ENCODE measurements at places on chromosomes 2 and 18.

DNA sequence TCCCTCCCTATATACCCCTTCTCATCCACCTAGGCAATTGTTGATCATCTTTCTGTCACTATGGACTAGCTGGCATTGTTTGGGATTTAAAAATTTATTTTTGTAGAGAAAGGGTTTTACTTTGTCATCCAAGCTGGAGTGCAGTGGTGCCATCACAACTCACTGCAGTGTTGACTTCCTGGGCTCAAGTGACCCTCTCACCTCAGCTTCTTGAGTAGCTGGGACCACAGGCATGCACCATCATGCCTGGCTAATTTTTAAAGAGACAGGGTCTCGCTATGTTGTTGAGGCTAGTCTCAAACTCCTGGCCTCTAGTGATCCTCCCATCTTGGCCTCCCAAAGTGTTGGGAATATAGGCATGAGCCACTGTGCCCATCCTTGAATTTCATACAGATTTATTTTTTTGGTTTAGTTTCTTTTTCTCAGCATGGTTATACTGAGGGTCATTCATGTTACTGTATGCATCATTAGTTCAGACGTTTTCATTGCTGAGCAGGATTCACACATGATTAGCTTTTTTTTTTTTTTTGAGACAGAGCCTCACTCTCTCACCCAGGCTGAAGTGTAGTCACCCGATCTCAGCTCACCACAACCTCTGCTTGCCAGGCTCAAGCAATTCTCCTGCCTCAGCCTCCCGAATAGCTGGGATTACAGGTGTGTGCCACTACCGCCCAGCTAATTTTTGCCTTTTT, 8.6 kb upstream of the PCARE start:
- no peak for DNase-seq

- peak; percentile 37 for DNase-seq
Observed at GRCh38 chr2:28643327-28643726, 108.3 kb upstream of the PPP1CB start.

DNA sequence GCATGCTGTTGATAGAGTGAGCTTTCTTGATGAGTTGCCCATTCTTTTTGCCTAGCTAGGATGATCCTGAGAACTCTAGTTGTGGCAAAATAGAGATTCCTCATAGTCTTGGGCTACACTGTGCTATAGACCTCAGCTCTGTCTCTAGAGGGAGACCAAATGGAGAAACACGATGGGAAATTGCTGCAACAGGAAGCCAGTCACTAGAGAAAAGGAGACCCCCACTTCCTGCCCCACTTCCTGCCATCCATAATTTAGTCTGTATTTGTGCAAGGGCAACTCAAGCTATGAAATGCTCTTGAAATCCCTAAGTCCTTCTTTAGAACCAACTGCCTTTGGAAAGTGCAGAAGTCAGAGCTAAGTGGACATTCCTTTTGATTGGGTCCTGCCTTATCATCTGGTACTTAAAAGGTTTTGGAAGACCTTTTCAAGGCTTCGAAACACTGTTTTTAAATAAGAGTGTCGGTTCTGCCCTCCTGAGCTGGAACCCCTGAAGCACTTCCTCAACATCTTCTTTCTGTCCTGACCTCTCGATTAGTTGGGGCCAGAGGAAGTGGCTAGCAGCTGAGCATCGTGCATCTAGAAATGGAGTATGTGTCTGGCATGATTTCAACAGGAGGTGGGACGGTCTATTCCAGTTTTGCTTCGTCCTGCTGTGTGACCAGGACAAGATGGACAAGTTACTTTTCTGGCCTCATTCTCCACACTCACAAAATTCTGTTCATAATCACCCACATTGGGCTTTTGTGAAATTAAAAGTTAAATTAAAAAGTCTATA, 8.6 kb upstream of the KCNE4 start:
- no peak for DNase-seq

- DNase-seq: no peak
Observed at GRCh38 chr2:100623033-100623715, 60.4 kb downstream of the PDCL3 start.

- DNase-seq: no peak
Observed at GRCh38 chr2:41727152-41727551, 320.7 kb upstream of the PKDCC start.

DNA sequence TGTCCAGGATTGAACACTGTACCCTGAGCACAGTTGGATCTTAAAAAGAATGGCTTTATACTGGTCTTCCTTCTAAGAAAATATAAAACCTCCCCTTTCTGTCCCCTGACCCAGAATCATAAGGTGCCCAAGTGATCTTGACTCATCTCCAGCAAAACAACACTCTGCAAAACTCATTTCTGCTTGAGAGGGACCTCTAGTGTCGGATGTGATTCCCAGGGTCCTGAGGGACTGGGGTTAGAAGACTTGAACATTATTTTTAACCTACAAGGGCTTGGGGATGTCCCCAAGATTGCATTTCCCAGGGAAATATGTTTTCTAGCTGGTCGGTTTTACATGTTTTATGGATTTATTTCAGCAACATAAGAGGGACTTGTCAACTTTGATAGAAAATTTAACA, 1318.5 kb upstream of the CELF4 start:
- DNase-seq: peak; percentile 19

DNA sequence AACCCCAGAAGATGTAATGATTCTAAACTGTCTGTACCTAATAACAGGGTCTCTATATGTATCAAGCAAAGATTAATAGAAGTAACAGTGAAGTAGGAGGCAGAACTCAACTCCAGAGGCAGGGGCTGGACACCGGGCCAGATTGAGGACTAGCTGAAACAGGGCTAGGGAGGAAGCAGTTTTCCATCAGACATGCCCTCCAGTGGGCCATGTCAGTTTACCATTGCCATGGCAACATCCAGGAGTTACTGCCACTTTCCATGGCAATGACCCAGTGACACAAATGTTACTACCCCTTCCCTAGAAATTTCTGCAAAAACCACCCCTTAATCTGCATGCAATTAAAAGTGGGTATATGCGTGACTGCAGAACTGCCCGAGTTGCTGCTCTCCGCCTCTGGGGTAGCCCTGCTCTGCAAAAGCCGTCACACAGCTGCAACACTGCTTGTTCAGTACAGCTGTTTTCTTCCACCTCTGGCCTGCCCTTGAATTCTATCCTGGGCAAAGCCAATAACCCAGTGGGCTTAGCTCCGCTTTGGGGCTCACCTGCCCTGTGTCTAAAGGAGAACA, 58.7 kb downstream of the TMEM18 start:
- DNase-seq: no peak

All from iPS-NIHi11 (cell line).